T-helper 1 cell (primary cell): ENCODE measurements at places on chromosomes 5 and 9.

DNA sequence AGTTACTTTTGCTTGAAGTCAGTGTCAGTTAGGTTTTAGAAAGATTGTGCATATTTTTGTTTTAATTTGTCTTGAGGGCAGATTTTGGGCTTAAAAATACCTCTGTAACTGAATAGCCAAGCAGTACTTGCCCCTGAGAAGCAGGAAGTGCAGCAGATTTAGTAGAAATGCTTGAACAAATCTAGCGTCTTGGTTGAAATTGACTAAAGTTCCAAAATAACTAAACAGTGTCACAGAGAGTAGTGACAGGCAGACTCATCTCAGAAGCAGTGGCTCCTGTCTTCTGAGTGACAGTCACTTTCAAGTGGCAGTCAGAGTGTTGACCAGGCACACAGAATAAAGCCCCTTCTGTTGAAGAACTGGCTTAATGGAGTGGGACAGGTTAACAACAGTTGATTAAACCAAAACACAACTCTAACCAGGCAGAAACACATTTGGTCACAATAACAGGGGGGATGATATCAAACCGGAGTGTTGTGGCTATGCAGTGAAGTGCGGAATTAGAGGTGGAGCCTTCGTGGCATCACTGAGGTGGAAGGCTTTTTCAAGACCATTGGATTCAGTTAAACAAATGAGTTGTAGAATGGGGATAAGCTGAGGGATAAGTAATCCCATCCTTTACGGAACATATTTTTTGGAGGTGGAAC, 29.1 kb downstream of the TRIO start:
- no peak for DNase-seq

DNA sequence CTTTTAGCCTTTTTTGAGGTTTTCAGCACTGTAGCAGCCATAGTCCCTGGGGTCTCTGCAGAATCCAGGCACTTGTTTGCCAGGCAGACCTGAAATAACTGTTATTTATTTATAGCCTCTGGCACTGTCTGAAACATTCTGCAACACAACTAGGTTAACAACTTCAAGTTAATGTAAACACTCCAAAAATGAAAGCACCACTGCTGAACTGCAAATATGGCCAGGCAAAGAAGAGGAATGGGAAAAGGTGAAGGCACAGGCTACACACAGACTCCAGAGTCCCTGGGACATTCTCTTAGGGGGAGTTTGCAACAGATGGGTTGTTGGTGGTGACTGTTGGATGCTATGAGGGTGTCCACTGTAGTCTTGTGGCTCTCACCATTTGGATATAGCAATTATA, 369.0 kb downstream of the MAT2B start:
- no peak for DNase-seq

- no peak for DNase-seq
Measured at GRCh38 chr9:128061275-128061960, 5.7 kb downstream of the NAIF1 start.

DNA sequence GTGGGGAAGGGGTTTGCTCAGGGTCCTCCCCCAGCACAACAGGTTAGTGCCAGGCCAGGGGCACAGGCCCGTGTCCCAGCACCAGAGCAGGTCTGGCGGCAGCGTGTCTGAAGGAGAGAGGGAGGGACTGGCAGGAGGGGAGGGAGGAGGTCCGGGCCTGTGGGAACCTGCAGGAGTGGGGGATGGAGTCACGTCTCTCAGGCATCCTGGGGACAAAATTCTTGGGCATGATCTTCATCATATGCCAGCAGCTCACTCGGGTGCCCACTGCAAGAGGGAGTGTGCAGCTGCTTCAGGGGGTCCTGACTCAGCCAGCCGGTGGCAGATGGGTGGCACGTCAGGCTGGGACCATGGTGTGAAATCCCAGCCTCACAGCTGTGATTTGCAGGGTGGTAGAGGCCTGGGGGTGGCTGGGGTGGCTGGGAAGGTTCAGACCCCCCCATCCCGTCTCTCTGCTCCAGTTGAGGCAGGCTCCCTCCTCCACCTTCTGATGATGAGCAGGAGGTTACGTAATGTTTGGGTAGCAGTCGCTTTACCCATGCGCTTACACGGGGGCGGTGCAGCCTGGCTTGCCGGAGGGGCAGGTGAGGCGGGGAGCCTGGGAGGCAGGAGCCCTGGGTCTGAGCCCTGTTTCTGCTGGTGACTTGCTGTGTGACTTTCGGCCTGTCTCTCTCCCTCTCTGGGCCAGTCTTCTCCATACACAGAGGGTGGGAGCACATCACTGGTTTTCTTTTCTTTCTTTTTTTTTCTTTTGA, 40.5 kb downstream of the NCS1 start:
- DNase-seq: no peak

GRCh38 chr9:6827439-6828145, 69.8 kb downstream of the KDM4C start:
- peak; percentile 12 for DNase-seq

GRCh38 chr9:11319538-11319937, 706.7 kb upstream of the PTPRD start:
- DNase-seq: no peak

DNA sequence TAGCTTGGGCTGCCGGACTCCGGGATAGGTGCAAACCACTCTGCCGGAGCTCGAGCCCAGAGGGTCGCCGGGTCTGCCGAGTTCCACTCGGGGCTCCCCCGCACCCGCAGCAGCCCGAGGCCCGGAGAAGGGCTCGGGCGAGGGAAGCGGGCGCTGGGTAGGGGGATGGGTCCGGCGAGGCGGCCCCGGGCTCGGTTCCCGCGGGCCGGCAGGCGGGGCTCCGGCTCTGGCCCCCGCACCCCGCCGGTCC, 507 bp downstream of the RICTOR start:
- DNase-seq: no peak

- no peak for DNase-seq
Measured at GRCh38 chr9:134590240-134591081, 51.1 kb upstream of the COL5A1 start.

GRCh38 chr9:133540698-133541025, 6.2 kb downstream of the ADAMTSL2 start:
- DNase-seq: no peak

- no peak for DNase-seq
Measured at GRCh38 chr5:89181546-89181945, 298.6 kb upstream of the MEF2C start.

DNA sequence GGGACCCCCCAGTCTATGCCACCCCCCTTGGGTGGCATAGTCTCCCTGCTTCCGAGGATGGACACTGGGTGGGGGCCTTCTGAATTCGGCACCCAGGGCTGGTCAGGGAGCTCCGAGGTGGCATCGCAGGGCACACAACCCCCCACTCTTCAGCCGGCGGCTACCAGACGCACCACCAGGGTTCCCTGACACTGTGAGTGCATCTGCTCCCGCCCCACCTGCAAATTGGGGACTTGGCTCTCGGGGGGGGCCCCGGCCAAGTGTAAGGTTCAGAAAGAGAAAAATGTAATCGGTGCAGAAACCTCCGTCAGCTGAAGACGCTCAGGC, 12.7 kb upstream of the QSOX2 start:
- no peak for DNase-seq

DNA sequence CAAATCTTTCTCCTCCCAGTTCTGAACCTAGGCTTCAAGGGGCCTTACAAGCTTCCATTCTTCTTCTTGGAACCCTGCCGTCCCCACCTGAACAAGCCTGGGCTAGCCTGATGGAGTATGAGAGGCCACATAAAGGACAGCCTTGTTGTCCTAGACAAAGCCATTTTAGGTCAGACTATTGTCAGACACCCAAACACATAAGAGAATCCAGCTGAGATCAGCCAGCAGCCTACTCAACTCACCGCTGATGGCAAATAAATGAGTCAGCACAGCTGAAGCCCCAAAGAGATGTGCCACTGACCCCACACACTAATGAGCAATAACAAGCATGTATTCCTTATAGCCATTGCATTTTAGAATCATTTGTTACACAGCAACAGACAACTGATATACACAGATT, 33.8 kb downstream of the SVEP1 start:
- DNase-seq: no peak

DNA sequence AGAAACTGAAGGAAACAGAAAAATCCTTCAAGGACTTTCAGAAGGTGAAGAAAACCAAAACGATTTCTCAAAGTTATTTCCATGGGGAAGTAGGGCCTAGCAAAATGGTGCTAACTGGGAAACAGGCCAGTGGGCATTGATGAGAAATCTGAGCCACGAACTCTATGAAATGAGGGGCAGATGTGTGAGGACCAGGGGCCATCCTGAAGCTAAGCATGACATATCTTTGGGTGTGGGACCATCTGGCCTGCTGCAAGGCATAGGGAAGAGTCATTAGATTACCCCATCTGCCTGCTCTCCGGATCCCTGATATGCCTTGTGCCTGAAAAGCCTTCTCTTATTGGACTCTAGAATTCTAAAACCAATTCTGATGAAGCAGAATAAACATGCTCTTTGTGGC, 143.8 kb downstream of the PALM2AKAP2 start:
- DNase-seq: no peak

- DNase-seq: no peak
Measured at GRCh38 chr5:33848554-33848953, 43.2 kb downstream of the ADAMTS12 start.

- no peak for DNase-seq
Measured at GRCh38 chr9:126495411-126496180, 118.1 kb upstream of the LMX1B start.

DNA sequence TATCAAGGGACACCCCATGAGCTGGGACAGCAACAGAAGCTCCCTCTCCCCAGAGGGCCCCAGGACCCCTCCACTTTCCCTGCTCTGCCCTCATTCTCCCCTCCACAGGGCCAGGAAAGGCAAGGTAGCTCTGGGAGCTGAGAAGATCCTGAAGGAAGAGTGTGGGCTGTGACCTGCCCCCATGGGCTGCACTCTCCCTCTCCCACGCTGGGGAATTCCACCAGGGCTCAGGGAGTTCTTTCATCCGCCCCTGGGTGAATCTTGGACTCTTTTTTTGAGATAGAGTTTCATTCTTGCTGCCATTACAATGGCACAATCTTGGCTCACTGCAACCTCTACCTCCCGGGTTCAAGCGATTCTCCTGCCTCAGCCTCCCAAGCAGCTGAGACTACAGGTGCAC, 73.8 kb downstream of the C9orf50 start:
- no peak for DNase-seq

DNA sequence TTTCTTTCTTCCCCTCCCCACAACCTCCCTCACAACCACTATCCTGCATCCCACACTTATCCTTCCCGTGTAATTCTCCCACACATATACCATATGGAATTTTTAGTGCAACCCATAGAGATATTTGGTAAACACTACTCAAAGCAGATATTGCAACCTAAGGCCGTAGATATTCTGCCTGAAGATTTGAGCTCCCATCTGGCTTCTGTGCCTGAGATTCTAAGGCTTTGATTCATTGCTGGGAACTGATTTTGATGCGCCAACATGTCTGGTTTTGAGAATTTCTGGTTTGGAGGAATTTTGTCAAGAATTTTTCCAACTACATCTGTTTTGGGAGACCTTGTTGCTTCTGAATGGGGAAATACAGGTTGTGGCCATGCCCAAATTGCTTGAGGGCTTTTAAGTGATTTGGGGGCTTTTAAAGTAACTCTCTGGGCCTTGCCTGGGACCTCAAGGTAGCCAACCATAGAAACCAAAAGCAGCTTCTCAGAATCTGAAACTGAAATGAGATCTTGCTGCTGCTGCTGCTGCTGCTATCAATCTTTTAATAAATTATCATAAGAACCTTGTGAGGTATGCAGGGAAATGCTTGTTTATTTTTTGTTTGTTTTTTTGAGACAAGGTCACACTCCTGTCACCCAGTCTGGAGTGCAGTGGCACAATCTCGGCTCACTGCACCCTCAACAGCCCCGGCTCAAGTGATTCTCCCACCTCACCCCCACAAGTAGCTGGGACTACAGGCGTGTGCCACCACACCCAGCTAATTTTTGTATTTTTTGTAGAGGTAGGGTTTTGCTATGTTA, 36.2 kb downstream of the PLAC8L1 start:
- DNase-seq: no peak

DNA sequence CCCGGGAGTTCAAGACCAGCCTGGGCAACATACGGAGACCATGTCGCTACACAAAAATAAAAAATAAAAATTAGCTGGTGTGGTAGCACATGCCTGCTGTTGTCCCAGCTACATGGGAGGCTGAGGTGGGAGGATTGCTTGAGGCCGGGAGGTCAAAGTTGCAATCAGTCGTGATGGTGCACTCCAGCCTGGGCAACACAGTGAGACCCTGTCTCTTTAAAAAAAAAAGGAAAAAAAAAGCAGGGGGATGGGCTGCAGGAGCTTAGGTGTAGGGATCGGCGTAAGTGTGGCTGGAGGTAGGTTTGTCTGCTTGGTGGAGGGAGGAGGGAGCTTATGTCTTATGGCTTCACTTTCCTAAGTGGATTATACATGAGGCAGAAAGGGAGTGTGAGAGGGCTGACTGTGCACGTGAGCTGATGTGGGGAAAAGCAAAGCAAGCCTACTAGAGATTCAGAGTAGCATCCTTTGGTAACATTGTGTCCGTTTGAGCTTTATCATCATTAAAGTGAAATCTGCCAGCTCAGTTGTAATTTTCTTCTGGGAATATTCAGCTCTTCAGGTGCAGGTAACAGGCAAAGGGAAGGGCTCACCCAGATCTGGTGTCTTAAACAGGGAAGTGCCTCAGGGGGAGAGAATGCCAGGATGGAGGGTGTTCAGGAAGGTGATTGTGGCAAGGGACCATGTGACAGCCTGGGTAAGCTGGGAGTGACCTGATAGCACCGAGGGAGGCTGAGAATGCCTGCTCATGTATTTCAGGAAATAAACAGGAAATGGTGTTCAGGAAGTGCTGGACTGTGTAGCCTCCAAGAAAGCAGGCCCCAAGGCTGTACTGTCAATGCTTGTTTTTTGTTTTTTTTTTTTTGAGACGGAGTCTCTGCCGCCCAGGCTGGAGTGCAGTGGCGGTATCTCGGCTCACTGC, 17.6 kb upstream of the SETX start:
- no peak for DNase-seq

DNA sequence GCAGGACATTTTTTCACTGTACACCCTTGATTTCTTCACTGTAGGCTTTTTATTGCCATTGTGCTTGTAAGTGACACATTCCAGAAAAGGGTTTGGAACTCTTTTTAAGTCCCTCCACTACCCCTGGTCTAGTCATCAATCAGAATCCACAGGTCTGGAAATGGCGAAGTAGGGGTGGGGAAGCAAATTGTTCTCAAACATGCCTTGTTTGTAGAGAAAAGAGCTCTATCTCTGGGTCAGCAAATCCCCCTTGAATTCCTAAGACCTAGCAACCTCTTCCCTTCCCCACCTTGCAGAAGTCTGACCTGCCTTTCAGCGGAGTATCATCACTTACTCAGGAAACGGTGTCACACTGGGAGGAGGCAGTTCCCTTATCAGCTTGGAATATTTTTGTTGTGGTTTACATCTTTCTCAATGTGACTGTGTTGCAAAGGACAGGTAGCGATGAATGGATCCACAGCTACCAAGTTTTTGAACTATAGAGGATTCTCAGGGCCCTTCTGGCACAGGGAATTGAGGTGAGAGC, 3.2 kb downstream of the SH3RF2 start:
- no peak for DNase-seq

DNA sequence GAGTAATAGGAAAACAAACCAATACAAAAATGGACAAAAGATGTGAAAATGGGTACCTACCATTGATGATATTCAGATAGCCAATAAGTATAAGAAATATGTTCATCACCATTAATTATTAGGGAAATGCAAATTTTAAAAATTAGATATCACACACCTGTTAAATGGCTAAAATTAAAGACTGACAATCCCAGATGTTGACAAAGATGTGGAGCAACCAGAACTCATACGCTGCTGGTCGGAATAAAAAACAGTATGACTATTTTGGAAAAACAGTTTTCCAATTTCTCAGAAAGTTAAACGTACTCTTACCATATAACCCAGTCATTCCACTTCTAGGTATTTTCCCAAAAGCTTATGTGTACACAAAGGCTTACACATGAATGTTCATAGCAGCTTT, 27.1 kb downstream of the TMEM267 start:
- DNase-seq: no peak
